CD8-positive, alpha-beta T cell (primary cell): ENCODE measurements at places on chromosomes 1 and 21. TPM values are rescaled to one million over a fixed set of nuclear protein-coding genes. Genes with fewer than 3 reads are reported as not detected.

- no peak for DNase-seq
These were observed 68.7 kb downstream of the KIRREL1 start for GRCh38 chr1:158062174-158062573.

- no peak for DNase-seq
These were observed 21.0 kb downstream of the S100A10 start for GRCh38 chr1:151972542-151973248.

DNA sequence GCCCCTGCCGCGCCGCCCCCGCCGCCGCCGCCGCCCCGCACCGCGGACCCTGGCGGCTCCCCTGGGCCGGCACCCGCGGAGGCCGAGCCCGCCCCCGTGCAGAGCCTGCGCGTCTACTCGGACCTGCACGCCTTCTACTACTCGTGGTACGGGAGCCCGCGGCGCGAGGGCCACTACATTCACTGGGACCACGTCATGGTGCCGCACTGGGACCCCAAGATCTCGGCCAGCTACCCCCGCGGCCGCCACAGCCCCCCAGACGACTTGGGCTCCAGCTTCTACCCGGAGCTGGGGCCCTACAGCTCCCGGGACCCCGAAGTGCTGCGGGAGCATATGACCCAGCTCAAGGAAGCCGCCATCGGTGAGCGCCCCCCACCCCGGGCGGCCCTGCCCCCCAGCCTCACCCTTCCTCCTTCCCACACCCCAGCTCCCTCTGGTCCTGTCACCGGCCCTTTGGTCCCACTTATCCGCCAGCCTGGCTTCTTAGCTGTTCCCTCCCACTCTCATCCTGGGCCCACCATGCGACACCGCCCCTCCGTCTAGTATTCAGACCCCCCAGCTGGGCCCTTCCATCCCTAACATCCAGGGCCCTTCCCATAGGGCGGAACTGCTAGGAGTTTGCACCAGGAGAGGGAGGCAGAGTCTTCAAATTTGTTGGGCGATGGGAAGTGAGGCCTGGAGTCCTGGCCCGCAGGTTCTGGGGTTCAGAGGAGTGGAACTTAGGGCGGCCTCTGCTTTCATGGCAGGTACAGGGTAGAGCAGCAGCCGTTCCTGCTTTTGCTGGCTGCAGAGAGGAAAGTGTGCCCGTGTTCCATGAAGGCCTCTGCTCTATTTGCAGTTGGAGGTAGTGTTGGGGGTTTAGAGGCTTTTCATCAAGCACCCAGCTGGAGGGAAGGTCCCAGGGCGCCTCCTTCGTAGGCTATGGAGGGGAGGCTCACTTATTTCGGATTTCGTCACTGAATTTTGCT is 1.0 kb downstream of the MANEAL start:
- DNase-seq: no peak

DNA sequence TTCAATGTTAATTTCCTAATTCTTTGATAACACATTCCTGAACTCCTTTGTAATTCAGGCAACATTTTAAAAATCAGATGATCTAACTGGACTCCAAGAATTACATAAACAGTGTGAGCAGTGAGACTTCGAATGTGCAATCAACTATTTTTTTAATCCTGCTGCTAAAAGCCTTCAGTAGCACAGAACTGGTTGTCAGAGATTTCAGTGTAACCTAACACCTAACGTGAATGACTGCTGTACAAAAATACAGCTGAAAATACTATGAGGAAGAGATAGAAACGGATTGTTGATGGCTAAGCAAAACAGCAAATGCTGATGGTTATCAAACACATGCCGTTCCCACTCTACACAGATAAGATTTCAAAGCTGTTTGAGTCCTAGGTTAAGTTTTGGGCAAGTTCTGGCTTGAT is 46.1 kb downstream of the APP start:
- DNase-seq: no peak

DNA sequence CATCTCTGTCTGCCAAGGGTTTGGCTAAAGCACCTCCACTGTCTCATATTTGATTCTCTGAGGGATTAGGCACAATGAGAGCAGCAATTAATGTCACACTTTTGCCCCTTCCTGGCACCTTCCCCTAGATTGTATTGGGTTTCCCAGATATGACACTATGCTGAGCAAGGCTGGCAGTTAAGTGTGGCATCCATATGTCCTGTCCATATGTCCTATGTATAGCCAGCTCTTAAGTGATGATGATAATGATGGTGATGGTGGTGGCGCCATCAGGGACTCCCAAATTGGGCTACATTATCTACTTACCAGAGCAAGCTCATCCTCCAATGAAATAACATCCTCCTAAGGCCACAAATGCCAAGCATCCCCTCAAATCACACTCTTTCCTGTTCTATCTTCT is 13.5 kb upstream of the LORICRIN start:
- DNase-seq: no peak

DNA sequence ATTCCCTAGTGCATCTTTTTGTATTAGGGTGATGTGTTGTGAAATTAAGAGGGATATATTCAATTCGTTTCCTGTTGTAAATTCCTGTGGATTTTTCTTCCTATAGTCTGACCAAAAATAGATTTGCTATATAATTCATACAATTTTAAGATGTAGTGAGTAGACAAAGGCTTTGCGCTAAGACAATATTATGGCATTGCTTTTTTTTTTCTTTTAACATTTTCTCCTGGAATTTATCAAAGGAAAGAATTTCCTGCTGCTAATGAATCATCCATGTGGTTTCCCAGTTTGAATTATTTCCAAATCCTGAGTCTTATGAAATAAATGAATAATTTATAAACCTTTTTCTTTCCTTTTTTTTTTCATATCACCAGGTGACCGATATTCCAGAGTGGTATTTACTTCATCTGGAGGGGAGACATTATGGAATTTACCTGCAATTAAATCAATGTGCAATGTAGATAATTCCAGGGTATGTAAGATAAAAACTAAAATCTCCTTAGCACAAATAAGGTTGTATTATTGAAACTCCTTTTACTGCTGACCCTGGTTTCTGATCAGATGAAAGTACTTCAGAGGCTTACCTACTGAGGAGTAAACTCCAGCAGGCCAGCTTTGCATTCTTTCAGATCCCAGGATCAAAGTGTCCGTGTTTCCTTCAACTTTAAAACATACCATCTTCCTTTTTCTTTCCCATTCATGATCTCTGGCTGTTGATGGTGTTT is 148.4 kb downstream of the TLR5 start:
- no peak for DNase-seq

- DNase-seq: no peak
These were observed 34.5 kb upstream of the DPH5 start for GRCh38 chr1:101059945-101060542.

- no peak for DNase-seq
These were observed 84.7 kb downstream of the LRRC53 start for GRCh38 chr1:74427681-74428080.

GRCh38 chr1:153728305-153729066 is 636 bp downstream of the INTS3 start:
- DNase-seq: peak; percentile 17

DNA sequence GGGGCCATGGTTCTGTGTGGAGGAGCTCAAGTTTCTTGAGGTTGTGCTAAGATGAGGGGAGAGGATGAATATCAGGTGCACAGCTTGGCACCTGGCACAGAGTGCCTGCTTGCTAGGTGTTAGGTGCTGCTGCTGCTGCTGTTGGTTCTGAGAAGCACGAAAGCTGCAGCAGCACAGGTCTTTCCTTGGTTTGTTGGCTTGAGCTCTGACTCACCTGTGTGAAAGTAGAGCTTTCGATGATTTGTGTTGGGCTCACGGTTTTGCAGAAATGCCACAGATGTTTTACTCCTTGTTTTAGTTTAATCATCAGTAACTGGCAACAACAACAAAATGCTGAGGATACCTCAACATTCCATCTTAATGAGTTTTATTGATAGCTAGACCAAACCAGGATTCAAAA is 221.6 kb downstream of the BRINP2 start:
- DNase-seq: no peak

DNA sequence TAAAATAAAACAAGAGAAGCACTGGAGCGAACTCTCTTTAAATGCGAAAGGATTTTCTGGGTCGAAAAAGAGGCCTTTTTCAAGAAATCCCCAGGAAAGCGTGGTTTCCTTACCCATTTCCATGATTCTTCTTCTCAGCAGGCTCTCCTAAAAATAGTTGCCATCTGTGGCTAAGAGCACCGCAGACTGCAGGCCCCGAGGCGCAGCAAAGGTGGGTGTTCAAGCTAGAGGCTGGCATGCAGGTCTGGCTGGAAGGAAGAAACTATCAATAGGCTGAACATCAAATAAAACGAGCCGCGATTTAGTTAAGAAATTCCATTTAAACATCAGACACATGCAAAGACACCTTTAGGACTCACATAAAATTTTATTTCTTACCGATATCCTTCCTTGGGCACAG is 135.1 kb downstream of the ADAMTS1 start:
- no peak for DNase-seq

DNA sequence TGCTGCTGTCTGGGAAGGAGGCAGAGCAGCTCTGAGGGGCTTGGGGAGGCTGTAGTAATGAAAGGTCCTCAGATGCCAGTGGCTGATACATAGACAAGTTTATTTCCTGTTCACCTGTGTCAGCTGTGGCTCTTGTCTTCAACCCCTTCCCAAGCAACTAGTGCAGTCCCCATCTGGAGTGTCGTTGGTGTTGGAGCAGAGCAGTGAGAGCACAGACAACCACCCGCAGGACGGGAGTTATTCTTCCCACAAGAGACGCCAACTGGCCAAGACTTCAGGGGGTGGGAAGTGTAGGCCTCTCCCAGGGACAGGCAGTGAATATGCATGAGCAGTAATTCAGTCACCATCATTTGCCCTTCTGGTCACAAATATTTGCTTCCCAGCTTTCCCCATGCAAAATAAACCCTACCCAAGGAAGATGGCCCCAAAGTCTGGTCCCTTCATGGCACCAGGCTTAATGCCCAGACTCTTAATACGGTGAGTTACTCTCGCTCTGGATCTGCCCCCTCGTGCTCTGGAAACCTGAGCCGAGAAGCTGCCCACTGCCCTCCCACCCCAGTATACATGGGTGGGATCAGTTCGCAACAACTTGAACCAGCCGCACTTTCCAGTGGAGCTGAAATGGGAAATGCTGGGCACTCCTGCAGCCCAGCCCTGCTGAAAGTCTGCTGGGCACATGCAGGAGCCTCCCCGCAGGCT is 153.5 kb upstream of the COL6A1 start:
- DNase-seq: no peak

GRCh38 chr1:162446946-162447345 is 35.0 kb upstream of the SH2D1B start:
- DNase-seq: no peak

- no peak for DNase-seq
These were observed 486.8 kb downstream of the ADGRL2 start for GRCh38 chr1:82287556-82287955.

GRCh38 chr1:92485381-92486250 is 1.1 kb downstream of the GFI1 start:
- peak; percentile 83 for DNase-seq

DNA sequence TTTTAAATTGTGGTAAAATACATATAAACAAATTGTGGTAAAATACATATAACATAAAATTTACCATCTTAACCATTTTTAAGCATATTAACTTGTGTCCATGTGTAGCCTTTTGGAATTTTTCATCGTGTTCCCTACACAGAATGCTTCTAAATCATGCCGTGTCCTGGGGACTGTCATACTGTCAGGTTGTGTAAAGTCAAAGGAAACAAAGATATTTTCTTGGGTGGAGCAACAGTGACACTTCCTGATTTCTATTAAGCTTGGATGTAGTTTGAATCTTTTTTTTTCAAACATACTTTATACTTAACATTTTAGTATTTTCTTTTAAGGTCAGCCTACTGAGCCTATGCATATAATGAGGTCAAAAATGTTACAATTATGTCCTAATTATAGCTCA is 32.3 kb downstream of the DOP1B start:
- DNase-seq: no peak

DNA sequence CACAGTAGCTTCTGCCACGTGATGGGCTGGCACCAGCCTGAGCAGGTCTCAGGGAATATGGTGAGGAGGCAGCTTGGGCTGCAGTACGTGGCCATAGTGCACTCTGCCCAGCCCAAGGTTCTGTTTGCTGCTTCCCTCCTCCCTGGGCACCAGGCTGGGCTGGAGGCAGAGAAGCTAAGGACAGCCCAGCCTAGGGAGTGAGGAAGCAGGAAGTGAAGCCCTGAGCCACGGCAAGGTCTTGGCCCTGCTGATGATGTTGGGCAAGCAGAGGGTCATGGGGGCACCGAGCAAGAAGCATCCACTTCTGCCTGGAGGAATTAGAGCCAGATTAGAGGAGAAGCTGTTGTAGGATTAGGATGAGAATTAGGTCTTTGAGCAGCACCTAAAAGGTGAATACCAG is 326.7 kb upstream of the VAMP3 start:
- DNase-seq: no peak

- no peak for DNase-seq
These were observed 48.2 kb downstream of the RHOU start for GRCh38 chr1:228783418-228784040.

DNA sequence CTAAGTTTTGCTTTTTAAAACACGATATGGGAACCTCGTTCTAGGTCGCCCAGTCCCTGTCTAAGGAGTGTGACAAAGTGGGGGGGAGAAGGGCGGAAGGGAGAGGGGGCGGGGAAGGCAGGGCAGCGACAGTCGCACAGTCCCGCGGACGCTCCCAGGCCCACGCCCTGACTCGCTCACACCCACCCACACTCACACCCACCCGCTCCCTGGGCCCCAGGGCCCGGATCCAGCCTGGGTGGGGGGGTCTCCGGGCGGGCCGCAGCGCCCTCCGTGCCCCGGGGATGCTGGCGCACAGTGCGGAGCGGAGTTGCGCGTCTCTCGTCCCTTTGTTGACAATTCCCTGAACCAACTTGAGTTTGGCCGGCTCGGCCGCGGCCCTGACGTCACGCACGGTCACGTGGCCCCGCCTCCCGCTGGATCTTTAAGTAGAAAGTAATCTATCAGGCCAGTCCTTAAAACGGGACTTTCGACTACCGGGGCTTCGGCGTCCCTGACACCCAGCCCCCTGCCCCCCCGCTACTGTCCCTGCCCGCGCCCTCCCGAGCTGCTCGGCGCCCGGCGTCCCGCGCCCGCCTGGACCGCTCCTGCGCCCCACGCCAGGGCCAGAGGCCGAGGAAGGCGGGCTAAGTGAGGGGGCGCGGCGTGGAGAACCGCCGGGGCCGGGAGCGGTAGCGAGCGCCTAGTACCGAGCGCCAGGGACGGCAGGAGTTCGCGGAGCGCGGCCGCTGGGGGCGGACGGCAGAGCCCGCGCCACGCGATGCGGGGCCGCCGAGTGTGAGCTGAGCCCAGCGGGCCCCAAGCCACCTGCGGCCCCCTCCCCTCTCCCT is at the start of gene FOXD3:
FOXD3 (plus strand) TSS at position 454 of the 830 bp plus-strand sequence. CDS start 492 bp downstream, outside the sequence.
- no peak for DNase-seq

The REN gene
- not detected for total RNA-seq

The LAPTM5 gene
- total RNA-seq: 653 TPM

The ARTN gene
- 0.84 TPM for total RNA-seq

The GRIK1 gene
- total RNA-seq: not detected

The CORT gene
- total RNA-seq: 0.38 TPM

The MASP2 gene
- total RNA-seq: 0.19 TPM

The NLRP3 gene
- 3.7 TPM for total RNA-seq

The TSPEAR gene
- total RNA-seq: not detected

The DMBX1 gene
- not detected for total RNA-seq

The USP48 gene
- 68.3 TPM for total RNA-seq

The SELP gene
- total RNA-seq: 0.81 TPM
